Stimulated activated CD8-positive, alpha-beta memory T cell treated with anti-CD3 and anti-CD28 coated beads, Interleukin-4, amount 100 ng/mL, for 4 hours (primary cell): ENCODE measurements at places on chromosomes 5 and 9.

DNA sequence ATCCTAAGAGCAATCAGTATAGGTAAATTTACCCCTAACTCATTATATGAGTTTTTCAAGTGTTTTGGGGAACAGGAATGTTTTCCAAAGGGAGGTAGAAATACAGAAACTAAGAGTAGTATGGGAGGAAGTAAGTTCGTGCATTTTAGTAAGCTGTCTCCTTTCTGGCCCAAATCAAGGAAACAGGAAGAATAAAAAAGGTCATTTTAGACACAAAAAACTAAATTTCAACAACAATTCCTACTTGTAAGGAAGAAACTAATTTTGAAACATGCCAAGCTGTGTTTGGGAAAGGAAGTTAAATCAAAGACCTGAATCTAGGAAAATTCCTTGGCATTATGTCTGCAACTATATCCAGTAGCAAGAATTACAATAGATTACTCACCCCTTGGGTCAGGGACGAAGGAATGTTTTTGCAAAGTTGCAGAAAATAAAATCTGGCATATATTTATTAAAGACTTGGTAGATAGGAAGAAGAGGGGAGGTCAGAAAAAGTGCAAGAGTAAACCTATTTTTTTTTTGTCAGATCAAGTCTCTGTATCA, 6.5 kb upstream of the RPS6 start:
- DNase-seq = no peak

DNA sequence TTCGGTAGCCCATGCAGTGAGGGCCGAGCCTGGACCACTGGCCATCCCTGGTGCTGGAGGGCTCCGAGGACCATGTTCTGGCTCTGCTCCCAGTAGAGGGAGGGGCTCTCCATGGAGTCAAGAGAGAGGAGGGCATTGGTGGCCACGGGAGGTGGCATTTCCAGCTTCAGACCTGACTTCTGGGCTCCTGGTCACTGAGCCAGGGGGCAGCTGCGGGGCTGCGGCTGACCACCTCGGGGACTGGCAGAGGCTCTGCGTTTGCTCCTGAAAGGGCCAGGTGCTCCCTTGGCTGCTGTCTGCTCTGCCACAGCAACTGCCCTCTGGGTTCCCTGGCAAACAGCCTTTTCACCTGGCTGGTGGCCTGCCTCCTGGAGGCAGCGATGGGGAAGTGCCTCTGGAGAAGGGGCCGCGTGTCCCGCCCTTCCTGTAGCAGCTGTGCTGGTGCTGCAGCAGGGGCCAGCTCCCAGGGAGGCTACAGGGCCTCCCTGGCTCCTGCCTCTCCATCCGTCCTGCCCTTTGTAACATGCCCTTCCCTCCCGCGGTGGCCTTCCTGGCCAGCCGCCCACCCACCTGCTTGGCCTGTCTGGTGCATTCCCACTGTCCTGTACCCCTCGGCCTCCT, 144.6 kb downstream of the CACNA1B start:
- no peak for DNase-seq

- DNase-seq = no peak
Observed at GRCh38 chr9:26947736-26948135, 694 bp upstream of the PLAA start.

DNA sequence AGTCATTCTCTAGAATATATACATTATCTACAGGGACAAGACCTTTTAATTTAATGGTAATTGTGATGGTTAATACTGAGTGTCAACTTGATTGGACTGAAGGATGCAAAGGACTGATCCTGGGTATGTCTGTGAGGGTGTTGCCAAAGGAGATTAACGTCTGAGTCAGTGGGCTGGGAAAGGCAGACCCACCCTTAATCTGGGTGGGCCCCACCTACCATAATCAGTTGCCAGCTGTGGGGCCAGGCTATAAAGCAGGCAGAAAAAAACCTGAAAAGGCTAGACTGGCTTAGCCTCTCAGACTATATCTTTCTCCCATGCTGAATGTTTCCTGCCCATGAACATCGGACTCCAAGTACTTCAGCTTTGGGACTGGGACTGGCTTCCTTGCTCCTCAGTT, 112.2 kb upstream of the SMC2 start:
- DNase-seq = no peak

- DNase-seq = peak; percentile 62
Observed at GRCh38 chr5:144187699-144188294, 17.1 kb downstream of the KCTD16 start.

DNA sequence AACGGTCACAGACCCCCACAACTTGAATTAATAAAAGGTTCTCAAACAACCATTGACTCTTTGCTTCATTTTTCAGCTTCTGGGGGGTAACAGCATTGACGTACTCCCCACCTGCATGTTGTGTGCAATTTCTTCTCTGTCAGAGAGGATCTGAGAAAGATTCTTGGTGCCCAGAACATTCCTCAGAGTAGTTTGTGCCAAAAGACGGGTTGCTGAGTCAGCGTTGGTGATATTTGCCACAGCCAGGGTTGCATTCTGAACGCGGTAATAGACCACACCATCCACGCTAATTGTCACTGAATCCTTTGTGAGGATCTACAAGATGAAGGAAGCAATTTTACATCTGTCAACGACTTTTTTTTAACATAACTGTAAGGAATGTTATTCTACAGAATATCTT, 21.0 kb downstream of the STOM start:
- DNase-seq = no peak

GRCh38 chr5:142515036-142515435, 170.9 kb downstream of the FGF1 start:
- no peak for DNase-seq

DNA sequence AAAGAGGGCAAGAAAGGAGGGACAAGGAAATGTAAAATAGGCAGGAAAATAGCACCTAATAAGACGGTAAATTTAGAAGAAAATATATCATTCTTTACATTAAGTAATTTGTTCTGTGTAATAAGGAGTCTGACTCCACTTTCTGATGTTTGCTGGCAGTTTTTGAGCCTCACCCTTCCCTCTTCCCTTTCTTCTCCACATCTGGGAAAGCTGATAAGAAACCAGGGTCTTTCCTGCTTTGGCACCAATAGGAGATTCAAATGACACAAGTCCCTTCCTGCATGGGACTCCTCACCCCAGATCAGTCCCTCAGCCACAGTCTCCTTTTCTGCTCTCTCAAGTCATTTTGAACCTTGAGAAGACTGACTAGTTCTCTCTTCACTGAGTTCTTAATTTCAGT, 31.2 kb upstream of the LECT2 start:
- DNase-seq = no peak

- no peak for DNase-seq
Observed at GRCh38 chr9:93436655-93437407, 14.7 kb upstream of the FAM120A start.

DNA sequence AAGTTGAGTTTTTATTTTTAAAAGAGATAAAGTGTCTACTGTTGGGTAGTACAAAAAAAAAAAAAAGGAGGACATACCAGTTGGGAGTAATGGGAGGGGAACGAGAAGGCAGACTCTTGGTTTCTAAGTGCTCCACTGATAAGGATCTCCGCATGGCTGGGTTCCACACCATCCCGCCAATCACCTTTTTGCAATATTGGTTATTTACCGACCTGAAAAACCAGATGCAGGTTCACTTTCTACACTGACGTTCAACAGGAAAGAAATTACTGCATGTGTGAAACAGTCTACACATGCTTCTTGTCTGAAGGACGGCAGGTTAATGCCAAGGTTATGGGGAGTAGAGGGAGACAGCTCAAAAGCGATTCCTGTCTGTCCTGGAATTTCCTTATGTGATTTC, 75.5 kb downstream of the PTPN3 start:
- DNase-seq = no peak

GRCh38 chr5:7753181-7753580, 97.8 kb downstream of the CFAP90 start:
- DNase-seq = no peak

GRCh38 chr5:128035689-128036088, 47.9 kb upstream of the SLC12A2 start:
- DNase-seq = no peak

GRCh38 chr5:153153086-153153485, 337.4 kb upstream of the GRIA1 start:
- no peak for DNase-seq

- no peak for DNase-seq
Observed at GRCh38 chr9:121652021-121652837, 795 bp downstream of the DAB2IP start.

- no peak for DNase-seq
Observed at GRCh38 chr9:124969401-124969800, 28.5 kb upstream of the GOLGA1 start.

DNA sequence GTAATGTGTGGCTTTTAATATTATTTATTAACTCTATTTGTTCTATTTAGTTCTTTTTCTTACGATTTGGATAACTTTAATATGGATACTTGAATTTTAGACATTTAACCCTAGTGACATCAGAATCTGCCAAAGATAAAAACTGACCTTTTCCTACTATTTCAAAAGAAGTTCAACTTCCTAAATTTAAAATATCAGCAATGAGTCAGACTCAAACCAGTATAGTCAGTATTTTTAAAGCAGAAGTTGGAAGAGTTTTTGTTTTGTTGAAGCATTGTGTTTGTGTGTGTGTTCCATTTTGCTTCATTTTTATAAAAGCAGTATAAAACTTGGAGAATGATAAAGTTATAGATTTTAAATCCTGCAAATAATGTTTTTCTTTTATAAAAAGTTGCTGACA, 251.8 kb upstream of the RASA1 start:
- DNase-seq = no peak

DNA sequence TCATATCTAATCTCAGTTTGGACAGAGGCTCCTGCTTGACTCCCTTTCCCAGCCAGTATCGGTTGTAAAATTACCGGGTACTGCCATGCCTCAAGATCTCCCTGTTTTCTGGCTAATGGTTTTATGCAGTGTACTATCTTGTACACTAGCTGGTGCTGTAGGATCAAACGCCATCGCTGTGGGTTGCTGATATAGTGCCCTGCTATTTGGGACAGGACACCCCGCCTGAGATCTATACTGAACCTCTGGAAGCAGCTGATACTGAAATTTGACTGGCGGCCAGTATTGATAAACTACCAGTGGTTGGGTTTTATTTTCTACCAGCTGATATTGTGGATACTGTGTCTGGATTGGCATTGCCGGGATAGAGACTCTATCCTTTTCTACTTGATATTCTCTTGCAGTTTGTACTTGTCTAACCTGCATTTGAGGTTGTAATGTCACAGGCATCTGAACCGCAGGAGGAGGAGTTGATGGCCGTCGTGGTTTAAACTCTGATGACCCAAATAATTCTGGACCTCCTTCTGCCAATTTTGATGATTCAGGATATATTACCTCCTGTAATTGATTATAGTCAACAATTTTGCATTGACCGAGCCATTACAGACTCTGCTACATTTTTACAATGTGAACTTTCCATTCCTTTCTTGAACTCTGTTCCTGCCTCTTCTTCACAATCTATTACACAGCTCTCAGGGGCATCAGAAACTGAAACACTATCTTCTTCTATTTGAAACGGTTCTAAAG, 112.5 kb upstream of the LARP1 start:
- DNase-seq = no peak

DNA sequence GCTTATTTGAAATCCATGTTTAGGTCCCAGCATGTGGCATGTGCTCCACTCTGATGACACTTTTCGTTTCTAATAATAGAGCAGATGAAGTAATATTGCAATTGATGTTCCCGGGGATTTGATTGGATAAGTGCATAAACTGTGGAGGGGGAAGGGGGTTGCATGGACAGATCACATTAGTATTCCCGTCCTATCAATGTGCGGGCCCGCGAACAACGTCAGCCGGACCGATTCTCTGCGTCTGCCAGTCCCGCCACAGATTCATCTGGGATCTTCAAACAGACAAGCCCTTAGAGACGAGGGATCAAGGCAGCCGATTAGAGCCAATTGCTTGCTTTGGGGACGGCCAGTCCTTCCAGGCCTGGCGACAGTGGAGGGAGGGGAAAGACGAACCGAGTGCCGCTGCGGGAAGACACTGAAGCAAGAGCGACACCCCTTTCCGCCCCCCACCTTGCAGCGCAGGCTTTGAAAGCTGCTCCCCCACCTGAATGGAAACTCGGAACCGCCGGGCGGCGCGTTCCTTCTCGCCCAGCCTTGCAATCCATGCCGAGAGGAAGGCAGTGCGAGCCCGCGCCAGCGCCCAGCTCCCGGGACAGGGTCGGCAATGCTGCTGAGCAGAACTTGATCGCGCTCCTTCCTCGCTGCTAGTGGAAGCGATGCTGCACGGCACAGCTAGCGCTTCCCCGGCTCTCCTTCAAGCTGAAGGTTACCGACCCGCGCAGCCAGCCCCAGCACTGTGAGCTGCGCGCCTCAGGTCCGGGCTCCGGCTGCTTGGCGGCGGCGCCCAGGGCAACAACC, at the start of gene RGS7BP:
Gene RGS7BP, plus strand, starts transcription at position 247 of the 798 bp plus-strand sequence. CDS start 610 bp downstream, outside the sequence.
- DNase-seq = no peak
